ENCODE measurements at places on chromosomes 5 and 9.

DNA sequence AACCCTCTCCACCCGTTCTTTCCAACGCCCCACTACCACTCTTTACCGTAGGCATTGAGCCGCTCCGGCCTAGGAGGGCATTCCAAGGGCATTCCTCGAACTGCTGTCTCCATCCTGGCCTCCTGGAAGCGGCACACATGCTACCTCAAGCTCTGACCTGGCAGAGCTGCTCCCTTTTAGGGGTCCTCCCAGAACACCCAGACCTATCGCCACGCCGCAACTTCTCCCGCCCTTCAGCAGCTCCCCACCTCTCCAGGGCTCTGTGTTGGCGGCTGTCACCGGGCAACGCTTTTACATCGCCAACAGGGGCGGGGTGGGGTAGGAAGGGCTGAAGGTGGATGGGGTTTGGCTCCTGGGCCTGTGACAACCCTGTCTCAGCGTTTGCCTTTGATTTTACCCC, 4.6 kb upstream of the MYORG start:
- DNase-seq = peak; percentile 18

GRCh38 chr9:121736934-121737462, 85.6 kb downstream of the DAB2IP start:
- DNase-seq = no peak

GRCh38 chr9:133967024-133967741, 24.9 kb downstream of the VAV2 start:
- DNase-seq = peak; percentile 67

- no peak for DNase-seq
These were observed 4.0 kb downstream of the TUT7 start for GRCh38 chr9:86350006-86350760.

DNA sequence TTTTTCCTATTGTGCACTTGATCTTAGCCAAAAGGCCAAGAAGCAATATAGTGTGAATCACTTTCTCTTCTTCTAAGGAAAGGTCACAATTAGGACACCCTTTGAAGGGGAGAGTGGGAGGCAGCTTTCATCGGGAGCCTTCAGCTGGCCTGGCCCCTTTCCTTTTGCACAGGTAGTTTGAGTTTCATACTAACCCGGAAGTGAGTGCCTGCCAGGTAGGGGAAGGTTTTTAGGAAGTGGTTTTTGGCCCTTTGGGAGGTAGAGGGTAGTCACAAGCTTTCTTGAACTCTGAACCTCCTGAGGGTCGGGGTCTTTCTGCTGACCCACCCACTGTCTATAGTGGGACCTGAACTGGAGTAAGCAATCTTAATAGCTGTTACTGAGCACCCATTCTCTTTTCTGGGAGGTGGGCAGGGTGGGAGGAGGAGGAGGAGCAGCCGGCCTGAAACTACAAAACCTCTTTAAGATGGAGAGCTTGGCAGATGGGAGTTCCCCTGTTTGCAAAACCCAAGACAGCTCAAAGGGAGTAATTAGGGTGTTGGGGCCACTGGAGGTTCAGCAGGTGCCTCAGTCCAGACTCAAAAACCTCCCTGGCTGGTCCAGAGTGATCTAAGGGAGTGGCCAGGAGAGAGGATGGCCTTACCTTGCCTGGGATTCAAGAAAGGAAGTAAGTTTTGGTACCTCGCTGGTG, 6.0 kb downstream of the LARP1 start:
- DNase-seq = no peak

DNA sequence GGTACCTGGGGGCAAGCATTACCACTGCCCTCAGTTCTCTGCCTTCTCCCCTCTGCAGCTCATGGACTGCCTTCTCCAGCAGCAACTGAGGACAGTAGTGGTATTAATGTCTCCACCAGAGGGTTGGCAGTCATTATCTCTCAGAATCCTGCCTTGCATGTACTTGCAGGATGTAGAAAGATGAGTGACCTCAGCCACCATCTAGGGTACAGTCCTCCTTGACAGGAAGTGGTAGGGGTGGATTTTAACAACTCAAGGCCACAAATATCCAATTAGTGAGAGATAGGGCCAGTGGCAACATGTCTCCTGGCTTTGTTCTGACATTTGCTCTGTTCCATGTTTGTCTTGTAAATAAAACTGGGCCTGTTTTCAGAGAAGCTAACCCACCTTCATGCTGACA, 47.2 kb downstream of the F2R start:
- no peak for DNase-seq

DNA sequence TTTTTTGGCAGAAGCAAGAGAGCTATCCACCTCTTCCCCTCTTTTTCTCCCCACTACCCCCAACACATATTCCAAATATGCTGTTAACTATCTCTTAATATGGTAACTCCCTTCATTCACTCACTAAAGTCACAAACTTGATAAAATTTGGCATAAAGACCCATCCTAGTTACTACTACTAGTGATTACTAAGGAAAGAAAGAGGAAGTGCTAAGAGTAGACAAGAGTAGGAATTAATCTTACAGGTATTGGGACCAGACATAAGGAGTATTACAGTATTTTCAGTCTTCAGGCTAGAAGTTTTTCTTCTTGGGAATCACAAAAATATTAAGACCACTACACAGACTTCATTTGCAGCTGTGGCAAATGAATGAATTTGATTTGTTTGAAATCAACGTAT, 2.2 kb downstream of the ADAMTS6 start:
- no peak for DNase-seq

GRCh38 chr9:34526026-34526425, 3.2 kb upstream of the ENHO start:
- no peak for DNase-seq

DNA sequence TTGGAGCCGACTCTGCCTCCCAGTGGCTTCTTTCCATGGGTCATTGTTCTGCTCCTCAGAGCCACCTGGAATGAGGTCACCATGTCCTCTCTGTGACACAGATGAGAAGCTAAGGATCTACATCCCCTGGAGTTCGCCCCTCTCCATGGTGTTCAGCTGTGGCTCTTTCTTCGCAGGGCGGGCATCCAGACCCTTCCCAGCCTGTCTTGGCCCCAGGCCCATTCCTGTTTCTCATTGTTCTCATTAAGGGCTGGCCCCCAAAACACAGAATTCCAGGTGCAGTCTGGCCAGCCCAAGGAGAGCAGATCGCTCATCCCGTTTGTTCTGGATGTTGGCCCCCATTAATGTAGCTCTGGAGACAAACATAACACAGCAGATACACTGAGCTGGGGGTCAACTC, 66.4 kb upstream of the COL15A1 start:
- DNase-seq = no peak

GRCh38 chr5:137069358-137069757, 429.8 kb downstream of the SPOCK1 start:
- no peak for DNase-seq

- DNase-seq = no peak
These were observed 545.5 kb upstream of the DAB2 start for GRCh38 chr5:39970117-39970798.

DNA sequence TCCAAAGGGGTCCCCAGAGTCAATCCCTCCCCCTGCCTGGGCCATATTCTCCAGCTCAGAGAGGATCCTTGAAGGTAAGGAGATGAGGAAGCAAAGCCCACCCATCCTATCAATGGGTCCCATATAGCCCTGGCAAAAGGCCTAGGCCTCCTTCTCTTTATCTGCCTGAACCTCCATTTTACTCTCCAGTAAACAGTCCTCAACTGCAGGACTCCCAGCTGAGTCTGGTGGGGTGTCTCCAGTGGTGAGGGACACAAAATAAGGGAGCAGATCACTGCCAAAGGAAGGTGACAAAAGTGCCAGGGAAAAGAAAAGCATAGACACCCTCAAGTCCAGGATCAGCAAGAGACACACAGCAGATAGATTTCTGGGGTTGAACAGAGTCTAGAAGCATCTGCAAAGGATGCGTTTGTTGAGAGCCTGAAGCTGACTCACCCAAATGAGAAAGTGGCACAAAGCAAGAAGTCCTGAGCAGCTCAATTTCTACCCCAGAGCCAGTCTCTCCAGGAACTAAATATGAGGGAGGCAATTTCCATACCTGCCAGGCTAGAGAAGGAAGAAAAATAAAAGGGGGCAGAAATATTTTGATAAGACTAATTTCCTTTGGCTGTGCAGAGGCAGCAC, 2.7 kb upstream of the EBF1 start:
- no peak for DNase-seq

DNA sequence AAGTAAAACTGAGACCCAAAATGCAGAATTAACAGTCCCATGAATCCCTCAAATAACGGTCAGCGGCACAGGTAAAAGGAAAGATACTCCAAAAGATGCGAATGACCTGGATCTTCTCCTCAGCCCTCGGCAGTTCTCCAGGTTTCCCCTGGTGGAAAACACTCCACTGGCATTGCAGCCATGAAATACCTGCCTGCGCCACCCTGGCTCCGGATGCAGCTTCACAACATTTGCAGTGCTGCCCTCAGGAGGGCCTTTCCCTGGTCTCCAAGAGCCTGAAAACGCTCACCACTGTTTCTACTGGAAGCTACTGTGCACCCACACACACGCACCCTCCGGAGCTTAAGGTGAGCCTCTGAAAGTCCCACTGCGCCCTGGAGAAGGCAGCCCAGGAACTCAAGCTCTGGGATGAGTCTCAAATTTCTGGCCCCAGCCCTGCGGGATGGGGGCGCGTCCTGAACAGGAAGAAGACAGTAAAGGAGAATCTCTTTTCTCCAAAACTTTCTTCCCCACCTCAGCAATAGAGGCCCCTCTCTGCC, 612 bp downstream of the UGT3A2 start:
- no peak for DNase-seq

DNA sequence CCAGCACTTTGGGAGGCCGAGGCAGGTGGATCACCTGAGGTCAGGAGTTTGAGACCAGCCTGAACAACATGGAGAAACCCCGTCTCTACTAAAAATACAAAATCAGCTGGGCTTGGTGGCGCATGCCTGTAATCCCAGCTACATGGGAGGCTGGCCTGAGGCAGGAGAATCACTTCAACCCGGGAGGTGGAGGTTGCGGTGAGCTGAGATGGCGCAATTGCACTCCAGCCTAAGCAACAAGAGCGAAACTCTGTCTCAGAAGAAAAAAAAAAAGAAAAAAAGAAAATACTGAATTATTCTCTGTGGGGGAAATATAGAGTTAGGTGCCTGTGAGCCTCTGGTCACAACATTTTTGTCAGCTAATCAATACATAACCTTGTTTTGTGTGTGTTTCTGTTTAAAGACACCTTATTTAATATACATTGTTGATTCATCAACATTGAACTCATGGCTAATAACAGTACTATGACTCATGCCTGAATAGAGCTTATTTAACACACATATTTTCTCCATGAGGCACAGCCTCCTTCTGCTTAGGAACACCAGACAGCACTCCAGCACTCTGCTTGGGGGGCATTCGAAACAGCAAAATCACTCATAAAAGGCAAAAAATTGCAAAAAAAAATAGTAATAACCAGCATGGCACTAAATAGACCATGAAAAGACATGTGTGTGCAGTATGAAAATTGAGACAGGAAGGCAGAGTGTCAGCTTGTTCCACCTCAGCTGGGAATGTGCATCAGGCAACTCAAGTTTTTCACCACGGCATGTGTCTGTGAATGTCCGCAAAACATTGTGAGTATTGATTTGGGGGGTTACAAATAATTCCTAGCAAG, at the start of gene IL31RA:
IL31RA (plus strand) TSS at position 519 of the 836 bp plus-strand sequence; CDS start at position 733, 214 bp downstream.
- DNase-seq = peak; percentile 80

DNA sequence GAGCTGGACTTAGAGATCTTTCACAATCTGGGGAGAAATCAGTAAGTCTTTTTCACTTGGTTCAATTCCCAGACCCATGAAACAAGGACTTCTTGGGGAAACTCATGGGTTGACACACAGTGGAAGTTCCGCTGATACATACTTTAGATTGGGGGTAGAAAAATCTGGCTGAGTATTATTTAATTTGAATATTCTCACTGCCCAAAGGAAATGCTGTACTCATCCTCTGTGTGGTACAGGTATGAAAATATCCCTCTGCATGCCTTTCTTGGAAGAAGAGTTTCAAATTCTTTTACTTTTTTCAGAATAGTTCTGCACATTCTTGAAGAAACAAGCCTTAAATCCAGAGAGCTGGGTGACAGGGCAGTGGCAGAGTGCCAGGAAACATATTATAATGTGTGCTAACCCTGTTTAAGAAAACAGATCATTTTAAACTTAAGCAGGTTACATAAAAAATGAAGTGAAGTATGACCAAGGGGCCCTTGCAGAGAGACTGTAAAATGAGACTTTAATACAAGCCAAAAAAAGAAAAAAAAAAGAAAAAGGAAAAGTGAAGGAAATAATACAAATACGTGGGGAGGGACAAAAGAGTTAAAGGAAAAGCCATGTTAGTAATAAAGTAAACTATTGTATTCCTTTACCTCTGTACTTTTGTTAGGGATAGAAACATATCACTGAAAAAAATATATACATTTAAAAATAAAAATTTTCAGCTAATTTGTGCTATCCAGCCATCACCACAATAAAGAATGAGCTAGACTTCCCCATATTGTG, 173.4 kb upstream of the NR3C1 start:
- DNase-seq = peak; percentile 84

- no peak for DNase-seq
These were observed 473.2 kb downstream of the MED10 start for GRCh38 chr5:5905186-5905585.

GRCh38 chr5:67038817-67039603, 157.6 kb downstream of the CD180 start:
- DNase-seq = peak; percentile 78

GRCh38 chr9:16727452-16728136, 142.9 kb downstream of the BNC2 start:
- DNase-seq = peak; percentile 45

DNA sequence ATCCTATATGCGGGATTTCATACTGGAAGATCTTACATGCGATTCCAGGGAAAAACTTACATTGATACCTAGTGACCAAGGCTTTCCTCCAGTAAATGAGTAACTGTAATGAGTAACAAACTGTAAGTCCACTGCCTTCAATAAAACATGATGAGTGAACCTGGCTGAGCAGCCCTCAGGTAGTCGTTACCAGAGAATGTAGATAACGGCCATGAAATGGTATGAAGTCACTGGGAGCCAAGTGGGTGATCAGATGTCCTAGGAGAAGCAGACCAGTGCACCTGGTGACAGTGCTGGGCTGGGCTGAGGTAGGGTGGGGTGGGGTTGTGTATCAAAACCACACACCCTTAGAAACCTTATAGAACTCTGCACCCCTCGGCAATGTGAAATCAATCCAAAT, 203.6 kb downstream of the ALDH1A1 start:
- no peak for DNase-seq

- DNase-seq = peak; percentile 89
These were observed 470 bp downstream of the HBEGF start for GRCh38 chr5:140345919-140346347.

DNA sequence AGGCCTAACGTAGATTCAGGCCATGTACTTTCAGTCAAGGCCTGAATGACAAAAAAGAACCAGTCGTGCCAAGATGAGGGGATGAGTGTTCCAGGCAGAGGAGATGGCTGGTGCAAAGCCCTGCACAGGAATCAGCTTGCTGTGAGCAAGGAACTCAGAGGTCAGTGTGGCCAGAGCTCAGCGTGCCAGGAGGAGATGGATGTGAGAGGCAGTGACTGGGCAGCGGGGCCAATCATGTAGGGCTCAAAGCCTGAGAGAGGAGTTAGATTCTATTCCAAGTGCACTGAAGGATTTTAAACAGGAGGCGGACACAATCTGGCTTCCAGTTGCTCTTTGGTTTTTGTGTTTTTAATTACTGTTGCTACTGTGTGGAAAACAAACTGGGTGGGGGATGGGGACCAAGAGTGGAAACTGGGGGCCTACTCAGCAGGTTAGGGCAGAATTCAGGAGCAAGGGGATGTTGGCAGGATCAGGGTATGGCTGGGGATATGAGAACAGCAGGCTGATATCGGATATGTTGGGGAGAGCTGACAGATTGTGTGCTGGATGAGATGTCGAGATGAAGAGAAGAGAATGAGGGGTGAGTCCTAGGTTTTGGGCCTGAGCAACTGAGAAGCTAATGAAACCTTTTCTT, 64.3 kb downstream of the ANGPTL2 start:
- no peak for DNase-seq

GRCh38 chr9:99436616-99437015, 214.5 kb downstream of the SEC61B start:
- no peak for DNase-seq

Measured in astrocyte of the hippocampus (primary cell).